Body of pancreas (tissue), 4 donors: ENCODE measurements at places on chromosomes 4 and X. TPM values are rescaled to one million over a fixed set of nuclear protein-coding genes. Genes with fewer than 3 reads are reported as not detected.

DNA sequence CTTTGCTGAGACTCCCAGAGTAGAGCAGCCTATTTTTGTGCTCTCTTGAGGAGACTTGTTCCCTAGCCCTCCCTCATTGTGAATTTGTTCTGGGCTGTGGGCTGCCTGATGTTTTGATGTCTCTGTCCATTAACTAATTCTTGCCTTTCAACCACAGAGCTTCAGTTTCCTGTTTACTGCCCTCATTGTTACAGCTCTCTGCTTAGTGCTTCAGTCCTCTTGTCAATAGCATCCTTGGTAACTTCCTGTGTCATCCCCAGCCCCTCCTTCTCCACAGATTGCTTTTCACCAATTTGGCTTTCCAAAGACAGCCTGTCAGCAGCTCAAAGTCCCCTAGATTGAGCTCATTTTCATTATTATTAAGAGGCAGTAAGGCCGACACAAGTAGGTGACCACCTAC, 69.9 kb downstream of the COX7B2 start:
- no peak for DNase-seq
- H3K4me3 ChIP-seq = no peak overlapping the region
- no peaks in the 10 kb centered on the region for H3K36me3 ChIP-seq

GRCh38 chr4:134567461-134567860, 365.9 kb upstream of the PABPC4L start:
- H3K4me3 ChIP-seq = no peak overlapping the region
- H3K27me3 ChIP-seq = no peaks in the 10 kb centered on the region
- no peak overlapping the region for H3K27ac ChIP-seq
- no peaks in the 10 kb centered on the region for H3K36me3 ChIP-seq
- DNase-seq = no peak

DNA sequence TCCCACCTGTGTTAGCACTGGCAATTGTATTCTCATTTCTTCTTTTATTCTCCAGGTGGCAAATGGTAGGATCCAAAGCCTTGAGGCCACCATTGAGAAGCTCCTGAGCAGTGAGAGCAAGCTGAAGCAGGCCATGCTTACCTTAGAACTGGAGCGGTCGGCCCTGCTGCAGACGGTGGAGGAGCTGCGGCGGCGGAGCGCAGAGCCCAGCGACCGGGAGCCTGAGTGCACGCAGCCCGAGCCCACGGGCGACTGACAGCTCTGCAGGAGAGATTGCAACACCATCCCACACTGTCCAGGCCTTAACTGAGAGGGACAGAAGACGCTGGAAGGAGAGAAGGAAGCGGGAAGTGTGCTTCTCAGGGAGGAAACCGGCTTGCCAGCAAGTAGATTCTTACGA, 176.9 kb downstream of the PTTG2 start:
- no peak overlapping the region for H3K4me3 ChIP-seq
- no peak for DNase-seq
- no peaks in the 10 kb centered on the region for H3K27me3 ChIP-seq
- H3K36me3 ChIP-seq = no peaks in the 10 kb centered on the region

- no peak for DNase-seq
- H3K27me3 ChIP-seq = no peaks in the 10 kb centered on the region
- no peaks in the 10 kb centered on the region for H3K36me3 ChIP-seq
- no peak overlapping the region for H3K27ac ChIP-seq
- peaks cover 13% of the 10 kb centered on the region for H3K4me1 ChIP-seq
- no peak overlapping the region for H3K4me3 ChIP-seq
Observed at GRCh38 chr4:169058312-169058711, 48.3 kb upstream of the CBR4 start.

DNA sequence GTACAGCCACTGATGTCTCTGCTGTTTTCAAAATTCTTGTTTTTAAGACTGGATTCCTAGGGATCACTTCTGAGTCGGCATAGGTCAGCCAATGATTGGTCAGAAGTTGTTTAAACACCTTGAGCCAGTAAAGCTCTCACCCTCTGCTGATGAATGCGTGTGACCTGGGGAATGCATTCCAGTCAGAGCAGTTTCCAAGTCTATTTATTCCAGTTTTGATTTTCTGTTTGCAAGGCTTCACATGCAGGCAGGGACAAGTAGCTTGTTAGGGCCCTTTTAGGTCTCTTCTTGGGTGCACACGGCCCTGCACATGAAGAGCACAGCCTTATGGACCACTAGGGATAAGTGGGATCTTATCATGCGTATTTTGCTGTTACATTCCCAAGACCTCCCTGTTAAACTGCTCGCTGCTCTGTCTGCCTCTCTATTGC, 47.0 kb downstream of the KLHL15 start:
- no peak for DNase-seq
- no peak overlapping the region for H3K4me3 ChIP-seq
- H3K4me1 ChIP-seq = peaks cover 7% of the 10 kb centered on the region
- H3K36me3 ChIP-seq = no peaks in the 10 kb centered on the region
- no peak overlapping the region for H3K27ac ChIP-seq

CCDC120 gene
- total RNA-seq = 6.5 TPM

OTOP1 gene
- total RNA-seq = not detected

SFRP2 gene
- 12.5 TPM for total RNA-seq
